ENCODE measurements at places on chromosomes 12 and 14.

DNA sequence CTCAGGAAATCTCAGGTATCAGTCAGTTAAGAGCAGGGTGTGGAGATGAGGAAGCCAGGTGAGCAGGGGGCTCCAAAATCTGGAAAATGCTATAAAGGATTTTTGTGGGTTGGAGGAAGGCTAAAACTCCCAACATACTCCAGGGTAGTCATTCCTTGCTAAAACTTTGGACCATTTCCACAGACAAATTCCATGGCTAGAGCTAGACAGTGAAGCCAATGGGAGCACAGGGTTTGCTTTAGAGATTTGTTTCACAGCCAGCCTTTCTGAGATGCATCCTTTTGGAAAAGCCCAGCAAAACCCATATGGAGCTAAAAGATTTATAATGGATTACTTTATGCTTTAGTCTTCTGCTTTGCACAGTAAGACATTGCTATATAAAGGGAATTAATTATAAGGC, 146.5 kb downstream of the SAMD4A start:
- DNase-seq, result no peak

DNA sequence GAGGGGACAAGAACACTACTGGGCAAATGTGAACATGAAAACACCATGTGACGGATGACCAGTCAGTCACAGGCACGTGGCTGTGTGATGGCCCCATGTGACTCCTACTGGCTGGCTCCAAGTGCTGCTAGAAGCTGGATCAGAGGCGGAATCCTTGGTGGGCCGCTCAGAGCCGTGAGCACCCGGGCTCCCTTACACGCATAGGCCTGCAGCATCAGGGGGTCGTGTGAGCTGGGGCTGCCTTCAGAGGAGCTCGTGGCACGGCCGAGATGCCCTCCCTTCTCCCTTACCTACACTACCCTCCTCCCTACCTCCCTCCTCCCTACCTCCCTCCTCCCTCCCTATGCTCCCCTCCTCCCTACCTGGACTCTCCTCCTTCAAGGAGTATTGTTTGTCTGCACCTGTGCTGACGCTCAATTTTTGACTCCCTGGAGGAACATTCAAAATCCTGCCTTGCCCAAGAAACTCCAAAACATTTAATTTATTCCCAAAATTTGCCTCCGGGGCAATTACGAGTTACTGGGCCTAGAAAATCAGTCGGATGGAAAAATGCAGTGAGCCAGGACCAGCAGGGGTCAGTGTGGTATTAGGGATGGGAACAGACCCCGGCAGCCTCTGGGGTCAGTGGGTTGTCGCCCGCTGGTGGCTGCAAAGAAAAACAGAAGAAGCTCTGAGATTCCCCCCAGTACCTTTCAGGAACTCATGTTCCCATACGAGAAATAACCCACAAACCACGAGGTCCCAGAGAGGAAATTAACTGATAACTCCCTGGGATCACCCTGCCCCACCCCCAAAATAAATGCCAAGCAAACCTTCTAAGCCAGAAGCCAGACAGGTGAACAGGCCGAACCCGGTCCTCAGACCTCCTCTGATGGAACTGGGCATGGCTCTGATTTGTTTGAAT, 61.3 kb downstream of the C14orf132 start:
- DNase-seq, result peak; percentile 11

GRCh38 chr14:95250936-95251335, 68.8 kb downstream of the CLMN start:
- no peak for DNase-seq

DNA sequence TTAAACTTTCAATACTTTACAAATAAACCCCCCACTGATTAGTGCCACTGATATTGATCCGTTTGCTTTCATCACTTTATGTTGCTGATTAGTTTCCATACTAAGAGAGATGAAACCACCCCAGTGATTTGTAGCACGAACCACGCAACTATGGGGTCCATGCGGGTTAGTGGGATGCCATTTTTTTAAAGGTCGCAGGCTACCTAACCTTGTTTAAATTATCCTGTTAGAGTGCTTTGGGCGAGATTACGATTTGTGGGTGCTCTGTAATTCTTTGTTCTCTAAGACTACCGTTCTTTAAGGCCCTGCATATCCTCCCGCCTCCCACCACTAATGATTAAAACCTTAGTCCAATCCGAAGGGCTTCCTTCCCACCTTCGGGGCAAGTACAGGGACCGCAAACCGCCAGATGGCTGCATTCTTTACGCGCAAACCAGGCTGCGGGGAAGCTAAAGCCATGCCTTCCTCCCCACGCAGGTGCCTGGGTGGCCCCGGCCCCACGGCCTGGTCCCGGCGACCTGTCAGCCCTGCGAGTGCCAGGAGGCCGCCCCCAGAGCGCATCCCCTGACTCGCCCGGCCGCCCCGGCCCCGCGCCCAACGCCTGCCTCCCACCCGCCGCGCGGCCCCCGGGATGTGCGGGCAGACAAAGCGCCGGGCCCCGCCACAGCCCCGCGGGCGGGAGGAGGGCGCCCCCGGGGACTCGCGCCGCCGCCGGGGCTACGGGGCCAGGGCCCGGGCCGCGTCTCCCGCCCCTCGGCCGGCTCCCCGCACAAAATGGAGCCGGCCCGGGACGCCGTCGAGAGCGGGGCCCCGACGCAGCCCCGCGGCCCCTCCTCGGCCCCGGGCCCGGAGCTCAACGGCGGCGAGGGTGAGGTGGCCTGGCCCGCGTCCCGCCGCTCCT, 759 bp downstream of the NFYB start:
- no peak for DNase-seq

DNA sequence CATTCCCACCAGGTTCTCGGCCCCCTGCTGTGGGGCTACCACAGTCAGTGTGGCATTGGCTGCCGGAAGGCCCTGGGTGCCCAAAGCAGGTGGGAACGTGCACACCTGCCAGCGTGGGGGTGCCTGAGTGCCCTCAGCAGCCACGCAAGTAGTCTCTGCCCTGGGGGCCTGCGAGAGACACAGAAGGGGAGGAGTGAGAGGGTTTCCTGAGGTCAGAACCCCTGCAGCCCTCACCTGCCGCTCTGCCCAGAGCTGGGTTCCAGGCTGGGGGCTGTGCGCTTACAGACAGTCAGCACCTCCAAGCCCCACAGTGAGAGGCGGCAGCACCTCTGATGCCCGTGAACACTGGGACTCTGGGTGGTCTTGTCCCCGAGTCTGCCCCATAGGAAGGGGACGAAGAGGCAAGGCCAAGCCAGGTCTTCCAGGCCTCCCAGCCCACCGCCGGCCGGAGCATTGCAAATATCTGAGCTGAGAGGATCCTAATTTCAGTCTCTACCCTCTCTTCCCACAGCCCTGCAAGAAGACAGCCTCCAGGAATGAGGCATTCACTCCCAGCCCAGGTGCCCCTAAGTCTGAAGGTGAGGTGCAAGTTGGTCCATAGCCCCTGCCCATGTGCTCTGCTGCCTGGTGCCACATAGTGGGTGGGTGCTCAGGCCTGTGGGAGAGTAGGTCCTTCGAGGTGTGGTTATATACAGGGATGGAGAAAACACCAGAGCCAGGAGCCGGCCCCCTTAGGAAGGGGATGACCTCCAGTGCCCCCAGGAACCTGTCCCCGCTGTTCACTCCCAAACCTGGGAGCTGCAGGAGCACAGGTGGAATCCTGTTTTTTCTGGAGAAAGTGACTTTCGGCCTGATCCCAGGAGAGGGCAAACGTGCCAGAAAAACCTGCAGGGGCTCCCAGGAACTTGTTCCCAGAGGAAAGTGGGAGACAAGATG, 291.1 kb upstream of the RTL1 start:
- DNase-seq, result no peak

- no peak for DNase-seq
Observed at GRCh38 chr12:42308390-42308789, 17.5 kb downstream of the ZCRB1 start.

- DNase-seq, result no peak
Observed at GRCh38 chr12:64729909-64730587, 29.2 kb downstream of the GNS start.
